ENCODE measurements at places on chromosomes 5 and 9. TPM values are rescaled to one million over a fixed set of nuclear protein-coding genes. Genes with fewer than 3 reads are reported as not detected.

Gene SLC45A2
- total RNA-seq: 0.17 TPM

Gene NDST1
- total RNA-seq: 76.0 TPM

Gene PROB1
- total RNA-seq: 0.55 TPM

Gene SLC2A6
- total RNA-seq: 5.5 TPM

Gene SPINK7
- not detected for total RNA-seq

Gene CDK5RAP2
- 54.8 TPM for total RNA-seq

Gene GRM6
- total RNA-seq: not detected
